ENCODE measurements at places on chromosomes 3 and 15.

DNA sequence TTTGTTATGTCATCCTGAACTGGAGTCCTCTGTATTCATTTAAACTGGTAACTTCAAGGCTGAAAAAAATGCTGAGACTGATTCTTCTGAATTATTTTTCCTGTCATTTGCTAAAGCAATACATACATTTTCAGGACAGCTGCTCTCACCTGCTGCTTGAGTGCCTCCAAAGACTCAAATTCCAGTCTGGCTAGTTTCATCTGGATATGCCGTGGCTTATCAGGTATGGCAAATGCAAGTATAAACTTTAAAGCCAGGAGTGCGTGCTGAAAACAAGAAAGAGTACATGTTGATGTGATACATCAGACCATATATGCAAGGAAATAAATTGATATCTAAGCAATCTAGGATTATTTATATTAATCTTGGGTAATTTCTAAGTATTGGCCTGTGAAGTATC is 146.1 kb downstream of the SNRK start:
- DNase-seq, result no peak

DNA sequence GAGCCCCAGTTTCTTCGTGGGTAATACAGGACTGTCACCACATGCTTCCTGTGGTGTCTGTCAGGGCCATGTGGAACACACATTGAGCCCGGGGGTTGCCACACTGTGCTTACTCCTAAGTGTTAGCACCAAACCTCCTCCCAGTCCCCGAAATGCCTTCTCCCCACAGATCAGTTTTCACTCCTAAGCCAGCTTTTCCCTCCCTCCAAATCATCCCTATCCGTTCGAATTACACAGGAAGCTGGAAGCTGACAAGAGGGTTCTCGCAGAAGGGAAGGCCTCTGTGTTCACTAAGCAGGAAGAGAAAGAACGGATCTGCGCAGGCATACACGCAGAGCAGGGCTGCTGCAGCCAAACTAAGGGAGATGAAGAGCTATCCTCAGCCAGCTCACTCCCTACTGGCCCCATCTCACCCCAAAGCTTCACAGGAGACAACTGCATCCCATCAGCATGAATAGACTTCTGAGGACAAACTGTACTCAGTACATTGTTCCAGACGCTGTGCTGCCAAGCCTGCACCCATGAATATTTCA is 32.3 kb downstream of the XXYLT1 start:
- DNase-seq, result no peak

GRCh38 chr3:57729334-57730045 is 26.6 kb upstream of the SLMAP start:
- no peak for DNase-seq

DNA sequence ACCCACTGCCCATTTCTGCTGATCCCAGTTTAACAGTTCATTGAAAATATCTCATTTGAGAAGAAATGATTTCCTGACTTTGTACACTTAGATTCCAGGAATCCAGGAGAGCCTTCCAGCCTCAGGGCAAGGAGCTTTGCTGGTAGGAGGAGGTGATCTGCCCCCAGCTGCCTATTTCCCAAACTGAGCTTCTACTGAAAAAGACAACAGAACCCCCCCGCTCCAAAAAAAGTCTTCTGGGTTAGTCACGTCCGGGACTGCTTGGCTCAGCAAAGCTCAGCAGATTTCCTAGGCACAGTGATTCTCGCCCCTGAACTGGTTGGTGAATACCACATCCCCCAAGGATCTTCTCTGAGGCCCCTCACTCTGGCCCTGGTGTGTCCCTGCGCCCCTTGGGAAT is 13.1 kb downstream of the SLC6A6 start:
- DNase-seq, result no peak

DNA sequence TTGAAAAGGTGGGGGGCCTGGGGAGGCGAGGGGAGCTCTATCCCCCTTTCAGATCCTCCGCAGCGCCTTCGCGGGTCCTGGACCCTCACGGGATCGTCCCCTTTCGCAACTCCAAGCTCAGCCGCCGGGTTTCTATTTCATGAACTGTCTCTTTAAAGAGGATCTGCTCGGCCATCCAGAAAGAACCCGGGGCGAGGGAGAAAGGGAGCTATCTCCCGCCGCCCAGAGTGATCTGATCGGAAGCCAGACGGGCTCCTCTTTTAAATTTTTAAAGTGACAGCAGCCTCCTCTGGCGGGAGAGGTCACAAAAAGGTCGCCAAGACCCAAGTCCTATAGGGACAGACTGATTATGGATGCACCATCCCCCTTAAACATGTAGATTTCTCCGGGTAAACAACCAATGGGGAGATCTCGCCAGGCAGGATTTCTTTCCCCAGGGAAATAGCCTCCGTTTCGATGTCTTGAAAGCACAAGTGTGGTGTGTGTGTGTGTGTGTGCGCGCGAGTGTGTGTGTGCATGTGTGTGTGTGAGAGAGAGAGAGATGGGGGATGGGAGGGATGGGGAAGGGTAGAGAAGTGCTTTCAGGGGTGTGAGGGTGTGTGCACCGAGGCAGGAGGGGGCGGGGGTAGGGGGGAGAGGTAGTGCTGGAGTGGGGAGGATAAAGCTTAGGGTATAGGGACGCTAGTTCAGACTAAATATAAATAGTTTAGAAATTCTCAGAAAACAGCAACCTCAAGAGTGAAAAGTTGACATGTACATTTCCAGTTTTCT is 516.1 kb downstream of the MECOM start:
- no peak for DNase-seq
